ENCODE measurements at places on chromosomes 16 and 17. TPM values are rescaled to one million over a fixed set of nuclear protein-coding genes. Genes with fewer than 3 reads are reported as not detected.
A peak's percentile ranks its signal among the peaks of the same experiment; 100 is the strongest.

GRCh38 chr16:12126091-12126806 lies 149.7 kb downstream of the SNX29 start:
- DNase-seq, result no peak

GRCh38 chr16:48914070-48914469 lies 304.1 kb upstream of the N4BP1 start:
- no peak for DNase-seq

- DNase-seq, result no peak
These were observed 28.0 kb upstream of the DDX52 start for GRCh38 chr17:37671028-37671823.

- DNase-seq, result no peak
These were observed 6.4 kb downstream of the SLC16A3 start for GRCh38 chr17:82235056-82235774.

GRCh38 chr17:64315032-64315490 lies 52.0 kb upstream of the TEX2 start:
- DNase-seq, result peak; percentile 64

PRR35 gene
- not detected for polyA plus RNA-seq

ARL5C gene
- not detected for polyA plus RNA-seq

- peak; percentile 92 for DNase-seq
These were observed 15.4 kb upstream of the SPATA32 start for GRCh38 chr17:45277216-45277849.

C1QTNF1 gene
- 5.7 TPM for polyA plus RNA-seq

DNA sequence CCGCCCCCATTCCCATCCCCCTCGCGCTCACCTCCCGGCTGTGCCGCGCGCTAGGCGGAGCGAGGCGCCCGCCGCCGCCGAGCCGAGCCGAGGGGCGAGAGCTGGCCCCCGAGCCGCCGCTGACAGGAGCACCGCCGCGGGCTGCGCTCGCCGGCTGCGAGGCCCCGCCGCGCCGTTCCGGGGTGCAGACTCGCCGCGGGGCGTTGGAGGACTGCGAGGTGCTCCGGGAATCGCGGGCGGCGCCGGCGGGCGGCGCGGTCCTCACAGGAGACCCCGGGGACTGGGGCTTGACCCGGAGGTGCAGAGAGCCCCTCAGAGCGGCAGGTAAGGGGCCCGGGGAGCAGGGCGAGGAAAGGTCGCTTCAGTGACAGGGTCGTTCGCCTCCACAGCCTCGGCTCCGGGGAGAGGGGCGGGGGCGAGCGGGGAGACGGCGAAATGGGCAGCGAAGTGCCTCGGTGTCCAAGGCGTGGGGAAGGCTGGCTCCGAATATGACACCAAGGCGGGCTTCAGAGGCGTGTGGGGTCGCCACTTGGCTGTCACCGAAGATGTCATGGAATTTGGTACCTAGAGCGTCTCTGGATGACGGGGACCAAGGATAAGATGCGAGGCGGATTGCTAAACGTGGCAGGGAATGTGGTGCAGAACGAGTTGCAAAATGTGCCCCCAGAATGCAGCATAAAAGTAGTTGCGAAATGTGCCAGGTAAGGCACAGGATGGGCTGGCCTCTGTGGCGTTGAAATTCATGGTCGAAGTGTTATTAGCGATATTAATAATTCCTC lies 580 bp downstream of the TANC2 start:
- DNase-seq, result peak; percentile 60

PSMD12 gene
- polyA plus RNA-seq, result 85.3 TPM

NOD2 gene
- polyA plus RNA-seq, result not detected

ESRP2 gene
- not detected for polyA plus RNA-seq

CAMKK1 gene
- 4.0 TPM for polyA plus RNA-seq

All from GM23248 (cell line).